ENCODE measurements at places on chromosomes 7 and 10.

DNA sequence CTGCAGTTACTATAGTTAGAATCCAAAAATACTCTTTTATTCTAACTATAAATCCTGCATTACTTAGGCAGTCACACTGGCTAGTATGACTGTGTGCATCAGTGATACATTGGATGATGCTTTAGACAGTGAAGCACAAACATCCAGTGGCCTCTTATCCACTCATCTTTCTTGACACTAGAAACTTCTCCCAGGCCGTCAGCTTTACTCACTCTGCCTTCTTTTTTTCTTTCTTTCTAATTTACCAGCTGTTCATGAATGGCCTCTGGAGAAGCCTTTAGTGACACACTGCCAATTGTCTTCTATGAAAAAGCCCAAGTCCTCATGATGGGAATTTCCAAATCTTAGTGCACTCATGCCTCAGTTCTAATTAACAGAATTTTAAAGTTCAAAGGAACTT lies 26.2 kb upstream of the C10orf90 start:
- no peak for DNase-seq

GRCh38 chr7:28682801-28683200 lies 270.5 kb downstream of the CREB5 start:
- DNase-seq: no peak

GRCh38 chr7:66114743-66115649 lies at the start of gene CRCP:
TSS of gene CRCP (plus strand) at chr7:66114847. CDS start at chr7:66114963, 116 bp downstream.
- peak; percentile 69 for DNase-seq

- DNase-seq: no peak
Measured at GRCh38 chr10:33067917-33068316, 109.9 kb upstream of the ITGB1 start.

DNA sequence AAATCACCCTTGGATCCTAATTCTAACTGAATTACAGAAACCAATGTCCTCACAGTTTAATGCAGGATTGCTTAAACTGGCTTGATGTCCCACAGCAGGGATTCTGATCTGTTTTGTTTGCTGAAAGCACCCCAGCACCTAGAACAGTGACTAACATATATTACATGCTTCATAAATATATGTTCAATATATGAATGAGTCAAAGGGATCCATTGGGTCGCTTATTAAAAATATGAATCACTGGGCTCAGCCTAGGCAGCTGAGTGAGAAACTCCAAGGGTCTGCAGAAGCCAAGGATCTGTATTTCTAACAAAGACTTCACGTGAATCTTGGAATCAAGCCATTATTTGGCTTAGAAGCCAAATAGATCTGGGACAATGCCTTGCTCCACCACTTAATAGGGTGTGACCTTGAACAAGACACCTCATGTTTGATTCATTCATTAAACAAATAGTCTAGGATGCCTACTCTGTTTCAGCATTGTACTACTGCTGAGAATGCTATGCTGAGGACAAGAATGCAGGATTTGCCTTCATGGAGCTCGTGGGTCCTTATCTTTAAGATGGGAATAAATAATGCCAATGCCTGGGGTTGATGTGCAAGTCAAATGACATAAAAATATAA lies 103.4 kb upstream of the DLX6 start:
- DNase-seq: no peak

GRCh38 chr10:112232670-112233069 lies 49.1 kb upstream of the GPAM start:
- DNase-seq: no peak

- no peak for DNase-seq
Measured at GRCh38 chr10:125162120-125162931, 2.0 kb upstream of the CTBP2 start.

DNA sequence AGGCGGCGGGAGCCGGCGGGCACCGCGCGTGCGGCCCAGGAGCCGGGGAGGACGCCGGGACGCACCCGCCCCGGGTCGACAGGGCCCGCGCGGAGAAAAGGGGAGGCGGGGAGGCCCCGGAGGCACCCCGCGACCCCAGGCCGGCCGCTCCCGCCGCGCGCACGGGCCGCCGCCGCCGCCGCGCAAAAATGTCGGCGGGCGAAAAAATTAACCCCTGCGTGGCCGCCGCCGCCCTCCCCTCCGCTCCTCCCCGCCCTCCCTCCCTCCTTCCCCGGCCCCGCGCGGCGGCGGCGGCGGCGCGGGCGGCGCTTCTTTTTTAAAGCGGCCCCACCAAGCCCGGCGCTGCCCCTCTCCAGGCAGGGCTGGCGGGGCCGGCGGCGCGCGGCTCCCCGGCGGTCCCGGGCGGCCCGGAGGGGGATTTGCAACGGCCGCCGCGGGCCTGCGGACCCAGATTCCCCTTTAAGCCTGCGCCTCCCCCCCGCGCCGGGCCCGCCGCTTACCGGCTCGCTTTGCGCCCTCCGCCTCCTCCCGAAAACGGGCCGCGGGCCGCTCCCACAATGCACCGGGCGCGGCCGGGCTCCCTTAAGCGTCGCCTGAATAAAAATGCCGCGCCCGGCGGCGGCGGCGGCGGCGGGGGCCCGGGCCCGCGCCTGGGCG lies 465 bp downstream of the SEPHS1 start:
- DNase-seq: peak; percentile 64

DNA sequence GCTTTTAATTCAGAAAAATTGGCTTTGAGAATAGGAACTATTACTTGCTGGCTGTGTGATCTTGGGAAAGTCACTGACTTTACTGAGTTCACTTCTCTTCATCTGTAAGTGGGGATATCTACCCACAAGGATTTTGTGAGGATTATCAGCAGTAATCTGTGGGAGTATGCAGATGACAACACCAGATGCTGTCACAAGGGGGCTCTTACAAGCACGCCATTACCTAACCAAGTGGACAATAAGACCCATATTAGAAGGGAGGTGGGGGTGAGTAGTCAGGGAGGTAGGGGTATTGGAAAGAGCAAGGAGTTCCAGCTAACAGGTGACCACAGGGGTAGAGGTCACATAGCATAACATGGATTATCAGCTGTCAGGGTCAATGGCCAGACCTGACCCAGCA lies 569.4 kb downstream of the SUGCT start:
- no peak for DNase-seq

DNA sequence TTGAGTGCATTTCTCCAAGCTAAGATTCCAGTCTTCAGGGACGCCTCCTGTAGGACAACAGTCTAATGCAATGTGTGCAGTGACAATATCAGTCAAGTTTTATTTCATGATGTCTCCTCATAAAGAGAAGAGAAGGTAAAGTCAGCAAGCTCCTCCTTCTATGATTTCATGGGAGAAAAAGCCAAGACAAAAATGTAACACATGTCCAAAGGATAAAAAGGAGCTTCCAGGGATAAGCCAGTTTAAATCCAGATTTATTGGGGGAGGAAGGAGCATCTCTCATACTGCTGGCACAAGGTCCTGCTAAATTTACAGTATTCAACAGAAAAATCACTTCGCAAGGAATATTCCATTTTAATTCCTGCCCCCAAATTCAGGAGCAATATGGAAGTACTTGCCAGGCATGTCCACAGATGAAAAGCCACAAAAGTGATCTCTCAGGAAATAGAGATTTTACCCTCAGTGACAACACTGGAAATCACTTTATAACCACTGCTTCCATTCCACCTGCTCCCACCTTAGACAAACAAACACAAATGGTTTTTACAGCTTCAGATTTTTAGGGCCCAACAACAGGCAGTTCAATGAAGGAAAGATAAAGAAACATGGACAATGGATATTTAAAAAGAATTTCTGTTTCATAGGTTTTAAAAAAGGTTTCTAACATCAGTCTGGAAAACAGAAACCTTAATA lies 677.5 kb upstream of the C7orf33 start:
- DNase-seq: no peak

DNA sequence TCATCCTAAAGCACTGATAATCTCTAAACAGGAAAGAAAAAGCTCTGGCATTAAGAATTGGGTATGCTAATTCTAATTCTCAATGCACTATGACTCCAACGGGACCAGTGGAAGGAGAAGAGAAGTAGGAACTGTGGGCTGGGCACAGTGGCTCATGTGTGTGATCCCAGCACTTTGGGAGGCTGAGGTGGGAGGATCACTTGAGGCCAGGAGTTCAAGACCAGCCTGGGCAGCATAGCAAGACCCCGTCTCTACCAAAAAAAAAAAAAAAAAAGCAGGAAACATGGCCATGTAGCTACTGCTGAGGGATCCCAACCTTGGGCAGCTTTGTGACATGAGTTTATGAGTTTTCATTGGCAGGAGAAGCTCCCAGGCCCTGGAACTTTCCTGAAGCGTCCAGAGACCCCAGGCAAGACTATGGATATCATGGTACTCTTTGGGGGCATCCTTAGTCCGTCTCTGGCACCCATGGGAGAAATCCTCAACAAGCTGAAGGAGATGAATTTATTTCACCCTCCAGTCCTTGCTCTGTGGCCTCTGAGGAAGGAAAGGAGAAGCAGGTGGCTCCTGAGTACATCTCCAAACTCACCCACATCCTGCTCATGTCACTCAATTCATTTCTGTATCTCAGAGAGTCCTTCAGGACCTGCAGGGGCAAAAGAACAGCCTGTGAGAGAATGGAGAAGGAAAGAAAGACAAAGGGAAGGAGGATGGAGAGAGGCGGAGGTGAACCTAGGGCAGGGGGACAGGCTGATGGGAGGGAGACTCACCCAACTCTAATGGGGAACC lies 99.5 kb downstream of the SPDYE5 start:
- no peak for DNase-seq

DNA sequence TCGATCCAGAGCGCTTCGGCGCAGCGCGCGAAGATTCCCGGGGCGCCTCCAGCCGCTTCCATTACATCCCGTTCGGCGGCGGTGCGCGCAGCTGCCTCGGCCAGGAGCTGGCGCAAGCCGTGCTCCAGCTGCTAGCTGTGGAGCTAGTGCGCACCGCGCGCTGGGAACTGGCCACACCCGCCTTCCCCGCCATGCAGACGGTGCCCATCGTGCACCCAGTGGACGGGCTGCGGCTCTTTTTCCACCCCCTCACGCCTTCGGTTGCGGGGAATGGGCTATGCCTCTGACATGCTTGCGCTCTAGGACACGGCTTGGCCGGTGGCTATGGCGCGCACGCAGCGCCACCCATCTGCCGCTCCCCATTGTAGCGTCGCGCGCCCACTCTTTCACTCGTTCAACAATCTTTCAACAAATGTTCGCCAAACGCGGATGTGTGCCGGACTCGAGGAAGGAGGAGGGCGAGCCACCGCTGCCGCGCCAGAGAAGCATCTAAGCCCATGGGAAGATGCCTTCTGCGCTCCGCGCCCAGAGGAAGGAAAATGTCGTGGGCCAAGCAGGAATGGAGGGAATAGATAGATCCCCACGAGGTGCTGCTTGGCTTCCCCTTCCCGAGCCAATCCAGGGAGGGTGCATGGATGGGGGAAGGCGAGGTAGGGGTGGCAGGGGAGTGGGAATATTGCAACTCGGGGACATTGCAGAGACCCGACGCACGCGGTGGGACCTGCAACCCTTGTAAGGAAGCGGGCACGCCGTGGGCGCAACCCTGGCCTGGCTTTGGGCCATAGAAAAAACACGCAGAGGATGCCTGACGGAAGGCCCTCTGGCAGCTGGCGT lies 5.1 kb upstream of the CYP26A1 start:
- no peak for DNase-seq

DNA sequence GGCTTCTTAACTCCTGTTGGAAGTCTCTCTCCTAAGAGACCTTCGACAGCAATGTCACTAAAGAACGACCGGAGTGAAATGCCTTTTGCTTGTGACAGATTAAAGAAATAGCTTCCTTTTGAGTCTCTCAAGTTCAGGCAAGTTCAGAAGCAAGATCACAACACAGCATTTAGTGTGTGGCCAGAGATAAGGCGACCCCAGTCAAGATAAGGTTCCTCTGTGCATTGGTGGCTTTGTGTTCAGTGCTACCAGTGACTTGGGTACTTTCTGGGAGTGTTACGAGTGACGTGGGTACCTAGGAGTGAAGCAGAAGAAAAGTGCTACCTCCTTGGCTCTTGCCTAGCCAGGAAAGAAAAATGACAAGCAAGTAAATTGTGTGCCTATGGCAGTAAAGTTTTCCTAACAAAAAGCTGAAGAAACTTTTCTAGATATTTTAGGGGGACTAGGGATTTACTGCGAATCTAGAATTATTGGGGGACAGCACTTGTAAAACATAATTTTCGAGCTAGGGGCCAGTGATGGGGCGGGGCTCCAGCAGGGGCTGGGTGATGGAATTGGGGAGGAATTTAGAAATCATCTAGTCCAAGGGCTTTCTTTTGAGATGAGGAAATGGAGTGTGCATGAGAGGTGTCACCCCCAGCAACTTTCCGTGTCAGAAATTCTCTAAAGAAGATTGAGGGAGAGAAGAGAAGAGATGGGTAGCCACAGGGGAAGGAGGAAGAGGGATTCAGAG lies 191.9 kb upstream of the LYZL2 start:
- no peak for DNase-seq

GRCh38 chr10:6729071-6729774 lies 149.1 kb upstream of the PRKCQ start:
- no peak for DNase-seq

GRCh38 chr10:76255241-76255640 lies 823.8 kb downstream of the LRMDA start:
- DNase-seq: no peak

DNA sequence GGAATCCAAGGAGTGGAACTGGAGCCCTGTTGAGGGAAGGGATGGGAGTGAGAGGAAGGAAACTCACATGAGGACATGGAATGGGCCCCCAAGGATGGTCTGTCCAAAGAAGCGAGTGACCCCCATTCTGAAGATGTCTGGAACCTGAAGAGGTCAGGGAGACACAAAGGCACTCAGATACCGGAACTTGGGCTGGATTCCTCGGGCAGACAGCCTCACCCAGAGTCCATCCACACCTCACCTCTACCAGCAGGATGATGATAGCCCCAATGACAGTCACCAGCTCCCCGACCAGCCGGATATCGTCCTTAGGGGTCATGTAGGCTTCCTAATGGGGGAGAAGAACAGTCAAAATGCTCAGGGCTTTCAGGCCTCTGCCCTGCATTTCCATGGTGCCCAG lies 10.7 kb downstream of the TRPV6 start:
- DNase-seq: no peak

GRCh38 chr10:78471326-78471722 lies 437.7 kb downstream of the RPS24 start:
- DNase-seq: no peak

DNA sequence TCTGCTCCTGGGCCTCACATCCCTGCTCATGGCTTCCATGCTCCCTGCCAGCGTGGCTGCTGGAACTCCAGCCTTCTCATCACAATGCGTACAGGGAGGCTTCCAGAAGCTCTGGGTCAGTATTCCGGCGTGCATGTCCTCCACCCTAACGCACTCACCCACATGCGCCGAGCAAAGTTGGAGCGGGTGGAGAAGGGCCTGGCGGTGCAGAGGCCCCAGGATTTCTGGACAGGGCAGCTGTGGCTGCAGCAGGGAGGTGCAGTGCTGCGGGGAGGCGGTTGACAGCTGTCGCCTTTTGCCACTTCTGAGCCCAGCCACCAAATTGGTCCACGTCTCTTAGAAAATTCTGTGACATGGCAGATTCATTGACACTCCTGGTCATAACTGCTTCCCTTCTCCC lies 33.6 kb upstream of the FAM20C start:
- DNase-seq: no peak
